ENCODE measurements at places on chromosomes 16 and 17.

DNA sequence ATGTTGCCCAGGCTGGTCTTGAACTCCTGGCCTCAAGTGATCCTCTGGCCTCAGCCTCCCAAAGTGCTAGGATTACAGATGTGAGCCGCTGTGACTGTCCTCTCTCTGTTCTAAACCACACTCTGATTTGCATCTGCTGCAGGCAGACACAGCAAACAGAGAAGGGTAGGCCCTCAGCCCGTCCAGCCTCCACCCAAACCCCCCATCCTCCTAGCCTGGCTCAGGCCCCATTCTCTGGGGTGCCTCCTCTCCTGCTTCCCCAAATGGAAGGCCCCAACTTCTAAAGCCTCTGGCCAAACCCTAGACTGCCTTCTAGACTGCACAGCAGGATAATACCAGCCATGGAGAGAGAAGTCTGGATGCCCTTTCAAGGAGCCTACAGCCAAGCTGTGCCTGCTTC, 4.1 kb upstream of the GFAP start:
- DNase-seq = no peak

DNA sequence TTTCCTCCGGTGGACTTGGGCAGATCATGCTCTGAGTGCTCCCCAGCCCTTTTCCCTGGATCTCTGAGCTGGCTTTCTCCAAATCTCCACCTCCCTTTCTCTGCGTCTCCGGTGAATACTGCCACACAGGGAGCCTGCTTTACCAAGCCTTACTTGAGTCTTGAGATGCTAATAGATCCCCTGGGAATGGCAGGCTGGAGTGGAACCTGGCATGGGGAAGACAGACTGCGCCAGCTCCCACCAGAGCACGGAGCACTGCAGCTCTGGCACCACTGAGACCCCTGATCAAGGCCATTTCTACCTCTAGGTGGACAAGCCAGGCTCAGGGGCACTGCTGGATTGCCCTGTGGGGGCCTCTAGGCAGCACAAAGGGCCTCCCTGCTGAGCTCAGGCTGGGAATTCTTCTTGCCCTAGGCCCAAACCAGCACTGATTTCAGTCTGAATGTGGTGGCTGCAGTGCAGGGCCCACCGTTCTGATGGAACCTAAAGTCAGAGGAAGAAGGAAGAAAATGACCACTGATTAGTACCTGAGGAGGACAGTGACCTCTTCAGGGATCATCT, 74.3 kb upstream of the CRHR1 start:
- no peak for DNase-seq

- no peak for DNase-seq
These were observed 35.6 kb downstream of the RBFOX3 start for GRCh38 chr17:79575229-79575628.

GRCh38 chr16:77918809-77919707, 103.3 kb upstream of the CLEC3A start:
- DNase-seq = no peak

GRCh38 chr17:81621494-81622130, 15.3 kb downstream of the NPLOC4 start:
- DNase-seq = no peak

GRCh38 chr17:72079700-72080099, 41.1 kb upstream of the SOX9 start:
- no peak for DNase-seq

GRCh38 chr17:81332914-81333528, 37.9 kb upstream of the SLC38A10 start:
- no peak for DNase-seq

DNA sequence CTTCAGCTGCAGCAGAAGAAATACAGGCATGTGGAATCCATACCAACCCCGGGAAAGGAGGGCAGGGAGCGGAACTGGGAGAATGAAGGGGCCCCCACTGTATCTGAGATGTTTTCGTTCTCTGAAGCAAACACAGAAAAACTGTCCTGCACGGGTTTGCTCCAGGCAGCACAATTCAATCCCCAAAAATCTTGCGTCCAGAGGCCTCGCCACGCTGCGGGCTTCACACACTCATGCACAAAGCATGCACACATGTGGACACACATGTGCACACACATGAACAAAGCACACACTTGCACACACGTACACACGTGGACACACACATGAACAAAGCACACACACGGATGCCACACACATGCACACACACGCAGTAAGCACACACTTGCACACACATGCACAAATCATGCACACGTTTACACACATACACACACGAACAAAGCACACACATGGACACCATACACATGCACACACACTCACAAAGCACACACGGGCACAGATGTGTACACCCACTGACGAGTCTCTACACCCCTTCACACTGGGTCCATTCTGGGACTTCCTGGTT, 27.3 kb downstream of the COX4I1 start:
- no peak for DNase-seq

GRCh38 chr16:57592591-57593003, 35.8 kb upstream of the ADGRG1 start:
- DNase-seq = no peak

GRCh38 chr16:2278272-2278608, 10.3 kb upstream of the RNPS1 start:
- DNase-seq = no peak

DNA sequence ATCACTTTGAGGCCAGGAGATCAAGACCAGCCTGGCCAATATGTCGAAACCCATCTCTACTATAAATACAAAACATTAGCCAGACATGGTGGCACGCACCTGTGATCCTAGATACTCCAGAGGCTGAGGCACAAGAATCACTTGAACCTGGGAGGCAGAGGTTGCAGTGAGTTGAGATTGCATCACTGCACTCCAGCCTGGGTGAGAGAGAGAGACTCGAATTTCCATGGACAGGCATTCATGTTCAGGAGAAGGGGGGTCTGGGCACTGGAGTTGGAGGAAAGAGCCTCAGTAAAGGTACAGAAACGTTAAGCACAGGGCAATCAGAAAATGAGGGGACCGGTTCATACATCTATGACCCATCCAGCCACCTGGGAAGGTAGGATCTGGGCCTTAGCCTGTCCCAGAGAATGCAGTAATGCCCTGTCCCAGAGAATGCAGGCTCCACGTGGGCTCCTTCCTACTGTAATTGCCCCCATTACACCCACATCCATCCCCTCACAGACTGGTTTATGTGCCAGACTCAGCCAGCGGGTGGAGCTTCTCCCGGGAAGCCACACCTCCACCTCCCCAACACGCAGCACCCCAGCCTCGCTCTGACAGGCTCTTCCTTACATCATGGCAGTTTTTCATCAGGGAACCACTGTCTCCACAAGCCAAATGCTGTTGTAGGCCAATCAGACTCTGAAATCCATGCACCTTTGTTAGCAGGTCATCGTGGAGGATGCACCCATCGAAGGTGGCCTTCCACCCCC, 21.6 kb upstream of the ARL4D start:
- no peak for DNase-seq

DNA sequence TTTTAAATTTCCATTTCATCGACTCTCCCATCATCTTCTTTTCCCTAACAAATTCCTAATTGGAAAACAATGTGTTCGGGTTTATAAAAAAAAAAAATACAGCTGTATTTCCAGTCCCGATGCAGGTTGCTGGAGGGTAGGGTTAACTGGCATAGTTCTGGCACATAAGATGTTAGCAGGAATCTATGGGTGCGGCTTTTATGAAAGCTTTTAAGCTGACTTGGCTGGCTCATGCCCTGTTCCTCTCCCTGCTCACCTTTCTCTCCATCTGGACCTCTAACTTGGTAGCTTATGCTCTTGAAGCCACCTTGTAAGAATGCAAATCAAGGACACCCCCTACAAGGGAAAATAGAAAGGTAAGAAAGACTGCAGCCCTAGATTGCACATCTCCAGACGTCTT, 33.2 kb upstream of the KCNJ2 start:
- DNase-seq = no peak

GRCh38 chr17:17523001-17523730, 27.0 kb upstream of the RASD1 start:
- no peak for DNase-seq

GRCh38 chr17:77726549-77727006, 231.9 kb upstream of the TNRC6C start:
- DNase-seq = no peak

GRCh38 chr17:78774956-78775571, 7.0 kb downstream of the CYTH1 start:
- DNase-seq = no peak
